D721Med (cell line): ENCODE measurements at places on chromosomes 3 and 15.

- DNase-seq: no peak
Observed at GRCh38 chr3:71453822-71454511, 129.6 kb downstream of the FOXP1 start.

- no peak for DNase-seq
Observed at GRCh38 chr3:29949940-29950616, 656.3 kb upstream of the TGFBR2 start.

- no peak for DNase-seq
Observed at GRCh38 chr3:141863491-141863890, 13.0 kb upstream of the ATP1B3 start.

DNA sequence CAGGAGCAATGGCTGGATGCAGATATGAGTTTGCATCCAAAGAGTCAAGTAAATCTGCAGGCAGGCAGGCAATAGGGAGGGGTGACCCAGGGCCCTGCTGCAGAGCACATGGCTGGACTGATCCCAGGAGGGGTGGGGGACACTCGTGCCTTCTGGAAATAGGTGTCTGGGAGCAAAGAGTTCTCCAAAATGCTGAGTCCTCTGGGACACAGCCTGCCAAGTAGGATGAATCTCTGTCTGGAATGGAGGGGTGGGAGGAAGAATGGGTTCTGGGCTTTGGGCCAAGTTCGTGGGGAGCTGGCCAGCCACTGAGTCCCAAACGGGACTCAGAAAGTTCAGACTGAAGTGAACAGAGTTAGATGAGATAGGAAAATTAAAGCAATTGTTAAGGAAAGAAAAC, 214.5 kb downstream of the MTHFS start:
- DNase-seq: no peak

GRCh38 chr3:54577313-54577712, 350.5 kb downstream of the LRTM1 start:
- no peak for DNase-seq

GRCh38 chr3:195086885-195087284, 184.1 kb downstream of the XXYLT1 start:
- no peak for DNase-seq

GRCh38 chr3:157145606-157146322, 14.2 kb downstream of the CCNL1 start:
- no peak for DNase-seq

- DNase-seq: no peak
Observed at GRCh38 chr3:4138786-4139431, 164.3 kb upstream of the SETMAR start.

DNA sequence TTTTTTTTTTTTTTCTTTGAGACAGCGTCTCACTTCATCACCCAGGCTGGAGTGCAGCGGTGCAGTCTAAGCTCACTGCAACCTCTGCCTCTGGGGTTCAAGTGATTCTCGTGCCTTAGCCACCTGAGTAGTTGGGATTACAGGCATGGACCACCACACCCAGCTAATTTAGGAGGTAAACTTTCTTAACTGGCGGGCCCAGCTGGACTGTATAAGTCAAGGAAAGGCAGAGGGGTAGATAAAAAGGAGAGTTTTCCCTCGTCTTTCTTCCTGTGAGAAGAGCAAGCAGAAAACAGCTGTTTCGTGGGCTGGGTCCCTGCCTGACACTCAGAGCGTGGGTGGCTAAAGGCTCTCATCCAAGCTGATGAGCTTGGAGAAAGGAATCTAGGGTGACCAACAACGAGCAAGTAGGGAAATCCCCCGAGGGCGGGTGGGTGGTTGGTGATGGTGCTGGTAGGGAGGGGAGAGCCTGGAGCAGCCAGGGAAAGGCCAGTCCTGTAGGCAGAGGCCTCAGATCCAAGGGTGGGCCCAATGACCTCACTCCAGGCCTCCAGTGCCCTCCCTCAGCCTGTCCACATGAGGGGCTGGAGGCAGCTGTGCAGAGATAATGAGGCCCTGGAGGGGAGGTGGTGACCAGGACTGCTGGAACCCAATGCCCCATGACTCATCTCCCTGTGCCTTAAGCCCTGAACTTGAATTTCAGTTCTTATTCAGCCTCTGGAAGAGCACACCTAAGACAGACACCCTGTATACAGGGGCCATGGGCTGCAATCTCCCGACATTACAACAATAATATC, 43.1 kb upstream of the LIMD1 start:
- no peak for DNase-seq

- no peak for DNase-seq
Observed at GRCh38 chr3:110181226-110181625, 843.9 kb upstream of the DPPA4 start.

- DNase-seq: no peak
Observed at GRCh38 chr15:35067496-35068347, 17.4 kb downstream of the NANOGP8 start.

DNA sequence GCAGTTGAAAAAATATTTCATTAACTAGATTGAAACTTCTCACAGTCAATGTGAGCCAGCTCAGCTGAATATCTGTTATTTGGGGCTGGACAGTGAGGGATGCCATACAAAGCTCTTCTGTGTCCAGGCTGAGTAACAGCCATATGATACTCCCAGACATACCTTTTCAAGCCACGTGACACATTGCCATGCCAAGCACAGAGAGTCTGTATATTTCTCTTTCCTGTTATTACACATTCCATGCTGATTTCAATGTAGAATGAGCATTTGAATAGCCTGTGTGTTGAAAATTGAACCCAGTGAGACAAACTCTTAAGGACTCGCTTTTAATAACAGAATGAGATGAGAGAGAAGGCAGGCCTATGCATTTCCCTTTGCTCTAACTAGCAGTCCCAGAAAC, 334.7 kb upstream of the RASGRP1 start:
- DNase-seq: no peak

DNA sequence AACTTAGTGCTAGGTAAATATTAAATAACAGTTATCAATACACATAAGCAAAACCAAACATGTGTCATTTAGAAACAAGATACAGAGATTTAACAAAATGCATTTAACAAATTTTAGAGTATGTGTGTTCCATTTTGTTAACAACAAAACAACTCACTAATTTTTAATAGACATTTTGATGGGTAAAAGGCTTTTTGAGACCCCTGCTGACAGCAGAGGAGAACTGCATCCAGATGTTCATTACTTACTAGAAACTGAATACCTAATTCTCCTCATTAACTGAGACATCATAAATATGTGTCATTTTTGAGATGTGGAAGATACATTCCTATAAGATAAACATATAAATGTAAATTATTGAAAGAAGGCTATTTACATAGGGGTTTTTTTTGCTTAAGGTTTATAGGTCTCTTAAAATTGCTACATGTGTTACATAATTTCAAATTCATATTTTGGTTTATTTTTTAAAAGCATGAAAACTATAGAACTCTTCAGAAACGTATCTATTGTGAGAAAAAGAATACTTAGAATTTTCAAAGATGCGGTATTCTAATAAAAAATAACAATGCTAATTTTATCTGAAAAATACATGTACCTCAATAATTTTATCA, 1009.8 kb downstream of the TUSC7 start:
- DNase-seq: no peak

- no peak for DNase-seq
Observed at GRCh38 chr3:30141178-30141581, 465.2 kb upstream of the TGFBR2 start.
